AG04450 (cell line): ENCODE measurements at places on chromosomes 3 and 15.
A peak's percentile ranks its signal among the peaks of the same experiment; 100 is the strongest.

DNA sequence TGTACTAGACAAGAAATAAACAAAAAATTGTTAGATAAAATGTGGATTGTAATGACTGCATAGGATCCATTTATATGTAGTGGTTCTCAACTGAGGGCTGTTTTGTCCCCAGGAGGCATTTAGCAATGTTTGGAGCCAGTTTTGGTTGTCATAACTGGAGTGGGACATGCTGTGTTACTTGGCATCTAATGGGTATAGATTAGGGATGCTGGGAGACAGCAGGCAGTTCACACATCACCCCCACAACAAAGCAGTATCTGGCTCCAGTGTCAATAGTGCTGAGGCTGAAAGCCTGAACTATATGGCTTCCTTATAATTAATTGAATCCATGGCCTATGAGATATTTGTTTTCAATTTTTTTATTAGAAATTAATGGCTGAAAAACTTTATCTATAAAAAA, 72.0 kb upstream of the SAMMSON start:
- DNase-seq = no peak

- DNase-seq = peak; percentile 18
Observed at GRCh38 chr3:59809710-59810444, 760.1 kb upstream of the CFAP20DC start.

GRCh38 chr3:11198070-11198469, 43.8 kb downstream of the HRH1 start:
- DNase-seq = no peak

- no peak for DNase-seq
Observed at GRCh38 chr3:187914231-187914630, 169.0 kb upstream of the BCL6 start.

DNA sequence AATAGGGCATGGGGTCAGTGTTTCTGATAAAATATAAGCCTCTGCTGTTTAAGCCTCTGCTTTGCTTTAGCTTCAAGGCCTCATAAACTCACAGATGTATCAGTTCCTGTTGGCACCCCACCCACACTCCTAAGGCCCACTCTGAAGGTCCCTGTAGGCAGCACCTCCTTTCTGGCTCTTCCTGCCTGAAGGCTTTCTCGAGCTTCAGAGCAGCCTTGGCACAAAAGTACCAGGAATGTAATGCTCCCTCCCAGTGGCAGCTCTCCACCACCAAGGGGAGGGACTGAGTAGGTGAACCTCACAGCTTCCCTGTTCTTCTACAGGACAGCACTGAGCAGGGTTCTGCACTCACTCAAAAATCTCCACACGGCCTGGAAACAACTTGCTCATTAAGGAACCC, 102.2 kb downstream of the ABHD5 start:
- no peak for DNase-seq

DNA sequence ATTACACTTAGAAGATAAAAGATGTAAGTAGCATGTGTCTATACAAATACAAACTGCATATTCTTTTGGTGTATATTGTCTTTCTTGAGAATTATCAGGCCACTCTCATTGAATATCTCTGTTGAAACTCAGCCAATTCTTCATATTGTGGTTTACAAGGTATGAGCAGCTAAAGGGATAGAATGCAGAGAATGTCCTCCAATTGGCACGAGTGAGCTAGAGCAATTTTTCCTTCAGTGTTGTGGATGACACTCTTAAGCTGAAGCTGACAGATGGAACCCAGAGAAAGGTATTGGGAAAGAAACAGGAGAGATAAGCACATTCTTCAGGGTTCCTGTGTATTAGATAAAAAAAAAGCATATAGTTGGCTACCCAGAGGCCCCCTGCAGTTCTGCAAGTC, 453.1 kb downstream of the EPHA3 start:
- no peak for DNase-seq

DNA sequence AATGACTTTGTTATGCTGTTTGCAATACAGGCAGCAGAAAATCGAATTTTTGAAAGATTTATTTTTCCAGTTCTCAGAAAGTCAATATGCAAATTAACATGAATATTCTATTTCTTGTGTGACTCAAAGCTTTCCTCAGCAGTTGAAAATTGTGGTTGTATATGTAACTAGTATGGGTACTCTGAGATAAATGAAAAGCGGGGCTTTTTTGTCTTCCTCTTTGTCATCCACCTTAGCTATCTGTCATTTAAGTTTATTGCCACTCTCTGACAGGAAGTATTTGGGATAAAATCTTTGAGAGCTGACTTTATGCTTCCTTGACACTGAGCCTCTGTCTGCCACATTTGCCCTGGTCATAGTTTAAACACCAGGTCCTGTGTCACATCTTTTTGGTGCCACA, 91.5 kb downstream of the ATG7 start:
- DNase-seq = no peak

DNA sequence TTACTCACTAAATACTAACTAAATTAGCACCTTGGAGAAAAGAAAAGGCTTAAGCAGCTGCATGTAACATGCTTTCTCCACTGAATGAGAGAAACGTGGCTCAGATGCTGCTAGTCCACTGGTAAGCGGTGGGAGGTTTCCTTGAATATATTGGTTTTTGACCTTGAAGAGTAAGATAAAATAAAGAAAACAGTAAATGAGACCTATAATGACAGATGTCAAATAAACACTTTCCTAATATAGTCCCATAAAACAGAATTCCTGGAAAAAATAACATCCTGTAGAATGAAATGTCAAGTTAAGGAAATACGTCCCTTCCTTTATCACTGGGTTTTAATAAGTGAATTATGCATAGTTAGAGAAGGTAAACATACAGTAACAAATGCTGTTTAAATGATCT, 215.0 kb downstream of the DPH6 start:
- DNase-seq = no peak

GRCh38 chr15:79170256-79170664, 79.7 kb upstream of the RASGRF1 start:
- no peak for DNase-seq

- peak; percentile 33 for DNase-seq
Observed at GRCh38 chr15:87144775-87145174, 1065.1 kb downstream of the AGBL1 start.

DNA sequence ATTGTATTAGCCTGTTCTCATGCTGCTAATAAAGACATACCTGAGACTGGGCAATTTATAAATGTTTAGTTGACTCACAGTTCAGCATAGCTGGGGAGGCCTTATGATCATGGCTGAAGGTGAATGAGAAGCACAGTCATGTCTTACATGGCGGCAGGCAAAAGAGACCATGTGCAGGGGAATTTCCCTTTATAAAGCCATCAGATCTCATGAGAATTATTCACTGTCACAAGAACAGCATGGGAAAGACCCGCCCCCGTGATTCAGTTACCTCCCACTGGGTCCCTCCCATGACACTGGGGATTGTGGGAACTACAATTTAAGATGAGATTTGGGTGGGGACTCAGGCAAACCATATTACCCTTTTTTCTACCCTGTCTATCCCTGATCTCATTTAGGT, 51.5 kb upstream of the MYZAP start:
- no peak for DNase-seq
